NAMALWA (cell line): ENCODE measurements at places on chromosomes 1 and 21.

DNA sequence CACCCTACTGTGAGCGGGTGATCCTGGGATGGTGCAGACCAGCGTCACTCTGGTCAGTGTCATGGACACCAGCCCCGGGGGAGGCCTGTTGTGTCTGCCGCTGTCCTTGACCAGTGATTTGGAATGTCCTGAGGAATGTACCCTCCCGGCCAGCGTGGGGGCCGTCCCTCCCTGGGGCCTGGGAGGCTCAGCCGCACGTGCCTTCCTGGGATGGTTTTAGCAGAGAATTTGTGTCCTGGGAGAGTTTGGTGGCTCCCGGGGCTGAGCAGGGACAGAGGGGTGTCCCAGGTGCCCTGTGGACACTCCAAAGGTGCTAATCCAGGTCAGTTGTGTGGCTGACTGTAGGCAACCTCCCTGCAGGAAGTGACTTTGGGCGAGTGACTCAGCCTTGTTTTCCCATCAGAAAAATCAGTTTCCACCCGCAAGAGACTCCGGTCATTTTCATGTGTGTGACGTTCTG is 6.2 kb downstream of the ARHGEF16 start:
- DNase-seq, result no peak

- no peak for DNase-seq
Measured at GRCh38 chr21:31570824-31571566, 88.5 kb upstream of the SOD1 start.

- DNase-seq, result no peak
Measured at GRCh38 chr1:38083541-38083940, 36.9 kb upstream of the POU3F1 start.

GRCh38 chr1:25468033-25468432 is 37.3 kb downstream of the MACO1 start:
- no peak for DNase-seq

- no peak for DNase-seq
Measured at GRCh38 chr1:193265716-193266115, 79.3 kb upstream of the B3GALT2 start.

GRCh38 chr1:21592086-21592865 is 76.9 kb downstream of the RAP1GAP start:
- no peak for DNase-seq

GRCh38 chr1:70675737-70676156 is 264.7 kb downstream of the CTH start:
- DNase-seq, result peak; percentile 17

- no peak for DNase-seq
Measured at GRCh38 chr1:159600894-159601293, 13.3 kb downstream of the APCS start.

DNA sequence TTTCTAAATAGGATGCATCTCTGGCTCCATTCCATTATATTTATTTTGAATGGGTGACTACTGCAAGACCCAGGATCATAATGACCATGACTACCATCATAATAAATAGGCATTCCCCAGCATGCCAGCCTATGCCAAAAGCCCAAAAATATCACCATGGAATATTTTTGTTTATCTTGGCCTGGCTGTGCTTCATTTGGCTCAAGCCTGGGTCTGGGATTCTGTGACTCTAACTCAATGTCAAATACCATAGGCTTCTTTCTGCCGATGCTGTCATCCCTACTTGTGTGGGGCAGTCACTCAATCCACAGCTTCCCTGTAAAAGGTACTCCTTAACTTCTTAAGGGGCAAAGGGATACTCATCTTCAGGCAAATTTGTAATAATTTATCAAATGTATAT is 66.6 kb downstream of the DIRAS3 start:
- no peak for DNase-seq

DNA sequence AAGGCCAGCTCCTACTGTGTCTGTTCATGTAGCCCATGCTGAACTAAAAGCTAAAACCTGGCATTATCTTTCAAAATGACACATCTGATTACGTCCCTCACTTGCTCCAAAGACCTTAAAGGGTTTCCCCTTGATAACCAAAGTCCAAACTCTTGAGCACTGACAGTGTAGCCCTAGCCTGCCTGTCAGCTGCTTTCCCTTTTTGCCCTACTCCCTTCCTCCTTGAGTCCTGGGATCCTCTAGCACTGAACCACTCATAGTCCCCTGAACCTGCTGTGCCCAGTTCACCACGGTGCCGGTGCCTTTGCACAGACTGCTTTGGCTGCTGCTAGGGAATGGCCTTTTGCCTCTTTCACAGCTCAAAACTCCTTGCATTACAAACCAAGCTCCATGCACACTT is 67.5 kb downstream of the PLXNA2 start:
- DNase-seq, result no peak

- DNase-seq, result no peak
Measured at GRCh38 chr1:153292185-153292584, 20.6 kb downstream of the PGLYRP3 start.

- no peak for DNase-seq
Measured at GRCh38 chr1:67264152-67264551, 43.5 kb upstream of the IL12RB2 start.

- DNase-seq, result no peak
Measured at GRCh38 chr1:178092878-178093493, 918 bp upstream of the RASAL2 start.

DNA sequence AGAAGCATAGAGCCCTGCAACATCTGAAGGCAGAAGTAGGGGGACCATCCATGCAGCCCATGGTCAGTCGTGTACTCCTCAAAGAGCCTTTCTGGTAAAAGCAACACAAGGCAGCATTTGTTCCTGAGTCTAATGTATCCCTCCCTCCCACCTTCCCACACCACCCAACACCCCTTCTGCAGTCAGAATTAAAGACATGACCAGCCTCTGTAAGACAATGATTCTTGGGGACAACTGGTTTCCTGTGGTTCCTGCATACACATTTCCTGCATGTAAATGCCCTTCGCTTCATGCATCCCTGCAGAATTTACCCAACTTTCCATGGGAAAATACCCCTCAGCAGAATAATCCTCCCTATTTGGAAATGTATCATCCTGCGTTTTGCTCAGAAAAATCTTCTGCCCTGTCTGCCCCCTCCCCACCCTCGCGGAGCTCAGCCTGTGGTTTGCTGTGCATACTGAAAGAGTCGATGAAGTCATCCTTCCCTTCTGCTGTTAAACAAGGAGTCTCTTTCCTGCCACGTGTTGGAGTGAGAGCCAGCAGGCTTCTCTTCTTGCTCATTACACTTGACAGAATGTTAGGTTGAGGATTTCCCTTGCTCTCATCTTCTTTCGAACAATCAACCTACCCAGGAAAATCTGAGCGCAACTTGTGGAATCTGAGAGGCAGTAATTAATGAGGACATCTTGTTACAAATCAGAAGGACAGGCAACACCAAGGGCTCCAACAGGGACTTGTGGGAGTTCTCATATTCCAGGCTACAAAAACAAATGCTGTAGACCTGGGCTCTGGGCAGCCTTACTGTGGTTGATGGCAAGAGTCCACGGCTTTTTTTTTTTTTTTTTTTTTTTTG is 4.7 kb downstream of the TNN start:
- no peak for DNase-seq

GRCh38 chr21:15932726-15933125 is 202.9 kb downstream of the USP25 start:
- DNase-seq, result no peak

GRCh38 chr1:205661429-205662134 is 18.7 kb downstream of the SLC45A3 start:
- no peak for DNase-seq

DNA sequence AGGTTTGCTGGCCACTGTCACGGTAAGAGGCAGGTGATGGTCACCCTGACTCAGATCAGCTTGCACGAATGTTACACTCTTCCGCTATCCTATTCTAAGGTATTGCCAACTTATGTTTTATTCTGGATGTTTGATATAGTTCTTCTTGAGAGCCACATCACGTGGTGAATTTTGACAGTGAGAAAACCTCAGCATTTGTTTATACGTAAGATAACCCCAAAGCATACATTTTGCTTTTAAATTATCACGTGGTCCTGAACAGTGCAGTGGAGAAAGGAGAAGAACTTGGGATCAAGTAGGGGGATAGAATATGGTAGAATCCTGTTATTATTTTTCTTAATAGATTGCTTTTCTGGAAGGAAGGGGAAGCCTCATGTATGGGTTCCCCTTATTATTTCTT is 16.6 kb downstream of the ATP1A1 start:
- DNase-seq, result no peak

DNA sequence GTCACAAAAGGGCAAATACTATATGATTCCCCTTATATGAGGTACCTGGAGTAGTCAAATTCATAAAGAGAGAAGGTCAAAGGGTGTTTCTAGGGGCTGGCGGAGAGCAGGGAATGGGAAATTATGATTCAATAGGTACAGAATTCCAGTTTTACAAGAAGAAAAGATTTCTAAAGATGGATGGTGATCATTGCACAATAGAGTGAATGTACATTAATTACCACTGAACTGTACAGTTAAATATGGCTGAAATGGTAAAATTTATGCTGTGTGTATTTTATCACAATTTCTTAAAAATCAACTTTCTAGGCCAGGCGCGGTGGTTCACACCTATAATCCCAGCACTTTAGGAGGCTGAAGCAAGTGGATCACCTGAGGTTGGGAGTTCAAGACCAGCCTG is 18.1 kb upstream of the TMEM81 start:
- DNase-seq, result no peak

DNA sequence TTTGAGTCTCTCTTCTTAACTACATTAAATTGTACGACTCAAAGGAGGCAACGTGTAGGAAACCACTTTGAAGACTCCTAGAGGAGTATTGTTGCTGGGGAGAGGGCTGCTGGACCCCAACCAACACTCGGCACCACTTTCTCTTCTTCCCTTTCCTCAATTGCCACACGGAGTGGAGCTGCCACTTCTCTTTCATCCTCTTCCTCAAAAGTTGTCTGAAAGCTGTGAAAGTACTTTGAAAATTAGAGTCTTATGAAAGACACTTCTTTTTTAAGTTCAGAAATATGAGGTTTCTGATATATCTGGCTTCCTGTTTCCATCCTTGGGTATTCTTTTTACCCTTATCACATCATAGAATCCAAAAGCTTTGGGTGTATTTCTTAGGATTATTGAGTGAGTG is 59.5 kb downstream of the MRPS6 start:
- DNase-seq, result no peak

- peak; percentile 4 for DNase-seq
Measured at GRCh38 chr1:98221923-98222322, 301.1 kb upstream of the DPYD start.

GRCh38 chr1:12185918-12186678 is 19.3 kb downstream of the TNFRSF1B start:
- no peak for DNase-seq

GRCh38 chr1:23809751-23810171 is 9.2 kb upstream of the GALE start:
- peak; percentile 92 for DNase-seq

DNA sequence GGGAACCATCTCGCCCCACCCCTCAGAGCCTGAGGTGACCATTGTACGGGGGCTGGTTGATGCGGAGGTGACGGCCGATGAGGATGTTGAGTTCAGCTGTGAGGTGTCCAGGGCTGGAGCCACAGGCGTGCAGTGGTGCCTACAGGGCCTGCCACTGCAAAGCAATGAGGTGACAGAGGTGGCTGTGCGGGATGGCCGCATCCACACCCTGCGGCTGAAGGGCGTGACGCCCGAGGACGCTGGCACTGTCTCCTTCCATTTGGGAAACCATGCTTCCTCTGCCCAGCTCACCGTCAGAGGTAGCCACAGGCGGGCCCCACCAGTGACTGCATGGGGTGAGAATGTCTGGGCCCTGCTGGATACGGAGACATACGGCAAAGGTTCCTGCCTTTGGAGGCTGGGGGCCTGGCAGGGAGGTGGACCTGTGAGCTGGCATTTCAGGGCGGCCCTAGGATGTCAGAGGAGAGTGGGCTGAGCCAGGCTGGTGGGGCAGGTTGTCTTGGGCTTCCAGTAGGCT is 98.5 kb downstream of the TRIM11 start:
- DNase-seq, result no peak
